ENCODE measurements at places on chromosomes 2 and 18. TPM values are rescaled to one million over a fixed set of nuclear protein-coding genes. Genes with fewer than 3 reads are reported as not detected.

DNA sequence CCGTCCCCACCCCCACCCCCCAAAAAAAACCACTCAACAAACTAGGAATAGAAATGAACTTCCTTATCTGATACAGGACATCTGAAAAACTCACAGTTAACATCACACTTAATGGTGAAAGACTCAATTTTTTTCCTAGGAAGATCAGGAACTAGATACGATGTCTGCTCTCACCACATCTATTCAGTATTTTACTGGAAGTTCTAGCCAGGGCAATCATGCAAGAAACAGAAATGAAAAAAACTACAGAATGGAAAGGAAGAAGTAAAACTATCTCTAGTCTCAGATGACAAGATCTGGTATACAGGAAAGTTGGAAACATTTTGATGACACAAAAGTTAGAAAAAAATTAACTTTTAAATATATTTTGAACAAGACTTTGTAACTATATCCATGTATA is 114.4 kb upstream of the FZD5 start:
- no peak for DNase-seq

DNA sequence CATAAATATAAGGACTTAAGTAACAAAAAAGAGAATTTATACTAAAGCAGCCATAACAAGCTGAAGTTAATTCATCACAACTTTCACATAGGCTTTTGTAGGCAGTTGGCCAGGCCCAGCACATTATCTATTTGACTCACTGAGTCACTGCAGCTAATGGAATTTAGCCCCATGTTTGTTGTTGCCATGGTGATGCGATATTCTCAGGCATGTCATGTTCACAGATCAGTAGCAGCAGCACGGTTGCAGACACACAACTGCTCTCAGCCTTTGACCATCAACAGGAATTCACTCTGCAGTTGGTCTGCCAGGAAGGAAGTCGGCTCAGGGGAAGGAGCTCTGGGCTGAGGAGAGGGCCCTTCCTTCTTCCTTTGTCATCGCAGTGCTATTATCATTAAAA is 639.8 kb downstream of the TMEM182 start:
- DNase-seq = no peak

DNA sequence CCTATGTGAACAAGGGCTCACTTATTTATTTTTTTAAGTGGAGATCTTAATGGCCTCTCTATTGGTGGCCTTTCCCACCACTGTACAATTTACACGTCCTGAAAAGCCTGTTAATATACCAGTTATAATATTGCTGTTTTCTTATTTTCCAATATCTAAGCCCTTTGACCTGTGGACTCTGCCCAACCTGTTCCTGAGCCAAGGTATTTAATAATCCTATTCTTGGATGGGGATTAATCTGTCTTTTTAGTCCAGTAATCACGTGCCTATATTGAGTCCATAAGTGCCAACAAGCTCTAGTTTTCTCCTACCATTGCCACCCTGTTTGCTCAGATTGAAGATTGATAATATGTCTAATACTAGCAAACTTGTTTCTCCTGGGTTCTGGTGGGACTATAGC is 42.7 kb downstream of the MBD5 start:
- no peak for DNase-seq

DNA sequence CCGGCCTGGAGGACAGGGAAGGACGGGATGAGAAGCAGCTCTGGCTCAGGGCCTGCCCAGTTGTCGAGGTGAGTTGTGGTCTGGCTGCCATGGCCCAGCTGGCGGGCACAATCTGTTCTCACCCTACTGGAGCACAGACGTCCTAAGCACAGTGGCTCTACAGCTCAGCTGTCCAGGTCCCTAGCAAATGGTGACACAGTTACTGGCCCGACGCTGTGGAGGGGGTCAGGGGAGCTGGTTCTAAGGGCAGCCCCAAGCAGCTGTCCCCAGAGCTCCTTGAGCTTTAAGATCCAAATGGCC is 32.9 kb downstream of the KCNK3 start:
- DNase-seq = no peak

DNA sequence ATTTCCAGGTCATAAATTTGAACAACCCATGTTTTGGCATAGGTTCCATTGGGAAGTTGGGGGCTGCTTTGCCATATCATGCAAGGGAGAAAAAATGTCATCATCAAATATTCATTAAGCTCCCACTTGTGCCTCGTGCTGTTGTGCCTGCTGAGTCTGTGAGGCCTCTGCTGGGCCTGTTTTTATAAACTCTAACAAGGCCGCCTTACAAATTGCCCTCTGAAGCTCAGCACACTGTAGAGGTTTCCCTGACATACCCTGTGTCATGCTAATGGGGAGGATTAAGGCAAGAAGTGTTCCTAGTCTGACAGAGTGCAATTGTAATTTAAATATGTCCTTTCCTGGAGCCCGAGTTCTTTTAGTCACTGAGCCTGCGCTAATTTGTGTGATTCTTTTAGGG is 17.6 kb downstream of the OSBPL6 start:
- DNase-seq = no peak

DNA sequence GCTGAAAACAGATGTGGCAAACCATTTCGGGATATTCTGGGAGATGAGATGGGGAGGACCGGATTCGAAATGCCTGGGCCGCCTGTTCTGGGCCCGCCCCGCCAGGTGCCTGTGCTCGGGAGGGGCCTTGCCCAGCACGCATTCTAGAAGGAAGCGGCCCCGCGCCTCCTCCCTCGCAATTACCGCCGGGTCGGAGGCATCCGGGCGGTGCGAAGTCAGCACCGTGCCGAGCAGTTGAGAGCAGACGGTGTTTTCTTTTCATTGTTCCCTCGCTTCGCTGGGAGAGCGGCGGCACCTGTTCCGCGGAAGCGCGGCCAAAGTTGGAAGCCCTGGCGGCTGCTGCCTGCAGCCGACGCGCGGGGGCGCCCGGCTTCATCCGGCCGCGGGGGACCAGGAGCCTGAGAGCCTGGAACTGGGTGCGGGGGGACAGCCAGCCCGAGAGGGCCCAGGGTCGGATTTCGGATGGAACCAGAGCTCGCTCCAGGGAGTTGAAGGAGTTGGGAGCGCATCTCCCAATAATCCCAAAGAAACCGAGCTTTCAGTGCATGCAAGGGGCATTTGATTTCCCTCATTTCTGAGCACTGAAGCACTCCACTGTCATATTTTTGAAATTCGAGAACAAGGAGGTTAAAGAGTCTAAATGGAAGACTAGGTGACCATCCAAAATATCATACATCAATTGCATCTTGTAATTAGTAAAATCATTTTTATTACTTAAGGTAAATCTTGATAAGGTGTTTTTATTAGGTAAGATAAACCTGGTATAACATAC is 241.8 kb upstream of the RAB12 start:
- peak; percentile 83 for DNase-seq

GRCh38 chr2:164620457-164620856 is 825 bp downstream of the GRB14 start:
- no peak for DNase-seq

DNA sequence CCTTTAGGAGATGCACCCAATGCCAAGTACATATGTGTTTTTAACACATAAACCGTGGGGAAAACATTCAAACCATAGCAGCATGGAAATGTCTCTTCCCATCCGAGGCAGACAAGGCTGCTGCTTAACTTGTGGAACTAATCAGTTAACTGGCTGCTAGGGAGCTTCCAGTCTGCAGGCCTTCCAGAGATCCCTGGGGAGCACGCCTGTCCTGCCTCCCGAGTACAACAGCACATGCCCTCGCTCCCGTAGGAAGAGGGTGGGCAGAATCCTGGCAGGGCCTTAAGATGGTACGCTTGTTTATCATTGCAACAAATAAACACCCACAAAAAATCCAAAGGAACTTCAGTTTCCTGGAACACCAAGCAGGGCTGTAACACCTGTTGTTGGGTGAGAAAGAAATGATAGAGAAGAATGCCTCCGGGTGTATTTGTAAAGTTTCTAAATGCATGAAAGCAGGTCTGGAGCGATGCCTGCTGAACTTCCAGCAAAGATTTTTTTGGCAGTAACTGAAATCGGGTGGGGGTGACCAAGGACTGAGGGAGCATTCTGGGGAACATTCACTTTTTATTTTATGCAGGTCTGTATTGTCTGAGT is 56.2 kb downstream of the EDAR start:
- DNase-seq = peak; percentile 38

DNA sequence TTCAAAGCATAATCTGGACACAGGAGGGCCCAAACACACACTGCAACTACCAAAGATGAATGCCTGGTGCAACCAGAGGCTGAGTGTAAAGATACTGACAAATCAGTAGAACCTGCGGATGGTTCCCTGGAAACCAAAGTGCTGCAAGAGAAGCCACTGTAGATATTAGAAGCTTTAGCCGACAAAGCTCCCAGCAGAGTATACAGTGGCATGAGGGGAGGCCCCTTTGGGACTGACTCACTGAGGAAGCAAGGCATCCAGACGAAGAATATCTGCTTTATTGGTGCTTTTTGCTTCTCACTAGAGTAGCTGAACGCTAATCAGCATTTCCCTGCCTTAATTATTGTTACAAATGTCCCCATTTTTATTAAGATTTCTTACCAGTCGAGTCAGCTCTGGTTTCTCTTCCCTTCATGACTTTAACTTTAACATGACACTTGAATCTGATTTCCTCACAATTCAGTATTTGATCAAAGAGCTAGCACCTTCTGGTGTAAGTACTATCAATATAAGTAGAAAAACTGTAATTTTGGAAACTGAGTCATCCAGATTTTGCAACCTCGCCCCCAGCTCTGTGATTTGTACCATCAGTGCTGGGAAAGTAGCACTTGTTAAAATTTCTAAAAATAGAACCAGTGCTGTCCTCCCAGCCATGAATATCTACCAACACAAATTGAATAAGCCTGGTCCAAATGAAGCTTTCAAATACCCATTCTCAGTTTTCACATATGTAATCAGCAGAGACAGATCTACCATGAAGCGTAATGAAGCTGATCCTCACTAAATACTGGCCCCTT is 34.2 kb downstream of the FIGN start:
- no peak for DNase-seq

DNA sequence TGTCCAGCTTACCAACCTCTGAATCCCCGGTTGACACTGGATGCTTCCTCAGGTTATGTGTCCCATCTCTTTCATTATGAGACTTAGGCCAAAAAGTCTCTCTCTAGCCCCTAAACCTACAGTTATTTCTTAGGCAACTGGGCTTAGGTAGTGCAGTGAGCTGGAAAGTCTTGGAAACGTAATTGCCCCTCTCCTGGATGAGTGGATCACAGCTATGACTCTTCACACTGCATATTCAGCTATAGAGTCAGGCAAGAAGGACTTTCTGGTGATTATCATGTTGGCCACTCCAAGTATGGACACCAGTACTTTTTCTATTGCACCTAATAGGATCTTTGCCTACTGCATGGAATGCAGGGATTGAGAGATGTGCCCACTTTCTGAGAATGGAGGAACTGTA is 458.3 kb upstream of the CELF4 start:
- DNase-seq = no peak

DNA sequence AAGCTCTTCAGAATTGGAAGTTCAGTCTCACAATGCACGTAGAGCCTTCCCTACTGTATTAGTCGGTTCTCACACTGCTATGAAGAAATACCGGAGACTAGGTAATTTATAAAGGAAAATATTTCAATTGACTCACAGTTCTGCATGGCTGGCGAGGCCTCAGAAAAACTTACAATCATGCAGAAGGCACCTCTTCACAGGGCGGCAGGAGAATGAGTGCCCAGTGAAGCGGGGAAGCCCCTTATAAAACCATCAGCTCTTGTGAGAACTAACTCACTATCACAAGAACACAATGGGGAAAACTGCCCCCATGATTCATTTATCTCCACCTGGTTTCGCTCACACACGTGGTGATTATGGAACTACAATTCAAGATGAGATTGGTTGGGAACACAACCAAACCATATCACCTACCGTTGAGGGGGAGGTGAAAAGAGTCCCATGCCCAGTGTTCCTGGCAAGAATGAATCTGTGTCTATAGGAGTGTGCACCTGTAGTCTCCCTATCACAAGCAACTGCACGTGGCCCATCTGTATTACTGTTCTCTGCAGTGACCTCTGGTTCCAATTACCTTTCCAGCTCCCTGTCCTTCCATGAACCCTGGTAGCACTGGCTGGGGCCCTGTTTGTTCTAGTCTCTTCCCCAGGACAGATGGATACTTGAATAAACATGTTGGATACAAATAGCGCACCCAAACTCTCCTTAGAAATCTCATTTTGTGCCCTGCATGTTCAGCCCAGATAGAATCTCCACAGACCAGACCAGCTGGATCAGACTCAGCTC is 44.4 kb upstream of the ATL2 start:
- DNase-seq = no peak

- no peak for DNase-seq
Observed at GRCh38 chr2:178277741-178278197, 83.5 kb downstream of the OSBPL6 start.

DNA sequence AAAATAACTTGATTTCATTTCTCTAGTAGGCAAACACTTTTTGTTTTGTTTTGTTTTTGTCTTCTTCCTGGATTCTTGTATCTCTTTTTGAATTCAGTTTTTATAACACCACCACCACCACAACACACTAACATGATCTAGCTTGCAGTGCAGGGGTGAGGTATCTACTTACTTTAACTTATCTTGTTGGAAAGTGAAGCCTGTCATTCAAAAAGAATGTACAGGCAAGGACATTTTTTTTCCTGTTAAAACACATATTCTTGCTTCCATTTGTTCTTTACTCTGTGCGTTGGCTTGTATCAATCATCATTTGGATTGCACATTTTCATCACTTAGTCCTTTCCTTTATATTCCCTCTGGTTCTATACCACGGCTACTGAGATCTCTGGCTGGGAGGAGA is 824.2 kb downstream of the PLCL1 start:
- no peak for DNase-seq

DNA sequence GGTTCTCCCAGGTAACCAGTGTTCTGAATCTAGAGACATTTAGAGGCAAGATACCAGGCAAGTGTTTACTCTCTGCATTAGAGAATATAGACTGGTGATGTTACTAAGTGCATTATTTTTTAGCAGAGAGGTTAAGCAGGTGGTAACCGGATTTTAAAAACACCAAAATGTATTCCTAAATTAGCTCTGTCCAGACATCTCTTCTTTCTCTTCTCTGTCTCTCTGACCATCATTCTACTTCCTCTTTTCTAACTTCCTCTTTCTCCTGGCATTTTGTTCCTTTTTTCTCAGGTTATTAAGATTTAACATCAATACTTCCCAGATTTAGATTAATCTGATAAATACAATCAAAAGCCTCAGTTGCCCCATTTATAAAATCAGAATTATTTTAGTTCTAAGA is 31.7 kb upstream of the DYNC1I2 start:
- no peak for DNase-seq

DNA sequence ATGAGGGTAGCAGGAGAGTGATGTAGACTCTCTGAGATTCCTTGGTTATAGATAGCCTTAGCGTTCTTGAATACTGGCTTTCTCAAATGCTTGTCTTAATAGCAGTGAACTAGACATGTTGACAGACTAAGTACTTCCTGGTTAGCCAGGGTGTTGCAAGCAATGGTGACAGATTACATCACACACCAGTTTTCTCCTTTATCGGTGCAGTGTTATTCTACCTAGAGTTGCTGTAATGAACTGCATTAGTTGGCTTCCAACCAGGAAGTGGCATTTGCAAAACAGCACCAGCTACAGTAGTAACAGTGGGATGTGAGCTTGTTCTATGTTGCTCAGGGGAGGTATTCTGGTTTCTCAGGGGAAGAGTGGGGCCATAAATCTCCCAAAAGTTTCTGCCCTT is 582.2 kb upstream of the DDX18 start:
- DNase-seq = no peak

Gene FBXO15
- total RNA-seq = 0.36 TPM

Gene LONRF2
- total RNA-seq = under 0.01 TPM

Gene TUBA3E
- not detected for total RNA-seq

Gene SERPINB10
- total RNA-seq = 0.29 TPM

Data from osteoblast (primary cell).